ENCODE measurements at places on chromosomes 16 and 17.

DNA sequence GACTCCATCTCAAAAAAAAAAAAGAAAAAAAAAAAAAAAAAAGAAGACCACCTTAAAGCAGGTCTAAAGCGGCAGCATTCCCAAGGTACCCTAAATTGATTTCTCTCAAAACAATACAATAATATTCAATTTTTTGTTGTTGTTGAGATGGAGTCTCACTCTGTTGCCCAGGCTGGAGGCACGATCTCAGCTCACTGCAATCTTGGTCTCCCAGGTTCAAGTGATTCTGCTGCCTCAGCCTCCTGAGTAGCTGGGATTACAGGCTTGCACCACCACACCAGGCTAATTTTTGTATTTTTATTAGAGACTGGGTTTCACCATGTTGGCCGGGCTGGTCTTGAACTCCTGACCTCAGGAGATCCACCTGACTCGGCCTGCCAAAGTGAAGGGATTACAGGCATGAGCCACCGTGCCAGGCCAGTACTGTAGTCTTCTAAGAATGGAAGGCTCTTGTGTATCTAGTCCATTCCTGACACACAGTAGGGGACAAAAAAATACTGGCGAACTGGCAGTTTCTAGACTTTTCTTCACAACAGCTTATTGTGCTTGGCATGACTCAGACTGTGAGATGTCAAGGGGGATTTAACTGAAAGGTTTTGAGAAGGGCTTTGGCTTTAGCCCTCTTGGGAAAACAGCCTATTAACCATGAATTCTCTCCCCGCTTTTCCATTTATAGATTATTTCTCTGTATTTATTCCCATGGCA is 17.3 kb downstream of the CDR2 start:
- no peak for DNase-seq

GRCh38 chr16:1968146-1968953 is 1.7 kb downstream of the RNF151 start:
- DNase-seq, result no peak

- no peak for DNase-seq
These were observed 346.4 kb upstream of the CDH5 start for GRCh38 chr16:66020046-66020445.

DNA sequence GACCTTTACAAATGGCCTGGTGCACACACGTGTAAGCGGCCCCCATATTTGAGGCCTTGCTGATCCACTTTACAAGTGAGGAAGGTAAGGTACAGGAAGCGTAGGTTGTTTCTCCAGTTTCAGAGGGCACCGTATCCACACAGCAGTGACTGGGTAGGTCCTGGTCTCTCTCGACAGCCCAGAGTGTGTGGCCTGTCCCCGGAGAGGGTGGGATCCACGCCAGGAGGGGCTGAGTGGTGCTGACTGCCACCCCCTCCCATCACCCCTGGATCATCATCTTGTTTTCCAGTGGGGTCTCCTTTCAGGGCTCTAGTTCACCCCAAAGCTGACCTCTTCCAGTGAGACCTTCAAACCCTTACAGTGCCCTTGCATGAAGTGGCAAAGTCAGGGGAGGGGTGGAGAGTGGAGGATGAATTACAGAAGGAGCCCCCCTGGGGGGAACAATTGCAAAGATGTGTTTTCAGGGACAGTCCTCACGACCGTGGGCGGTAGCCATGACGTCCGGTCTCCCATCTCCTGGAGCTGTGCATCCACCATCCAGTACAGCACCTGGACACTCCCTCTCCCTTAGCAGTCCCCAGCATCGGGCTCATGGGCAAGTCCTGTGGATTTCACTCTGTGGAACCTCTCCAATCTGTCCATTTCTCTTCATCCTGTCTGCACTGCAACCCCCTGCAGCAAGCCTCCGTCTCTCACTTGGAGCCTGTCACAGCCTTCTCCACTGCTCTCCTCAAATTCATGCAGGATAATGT is 4.5 kb upstream of the BANP start:
- DNase-seq, result no peak

- no peak for DNase-seq
These were observed 5.6 kb upstream of the HSBP1 start for GRCh38 chr16:83802135-83802534.

GRCh38 chr16:16934660-16935059 is 536.1 kb downstream of the XYLT1 start:
- no peak for DNase-seq

DNA sequence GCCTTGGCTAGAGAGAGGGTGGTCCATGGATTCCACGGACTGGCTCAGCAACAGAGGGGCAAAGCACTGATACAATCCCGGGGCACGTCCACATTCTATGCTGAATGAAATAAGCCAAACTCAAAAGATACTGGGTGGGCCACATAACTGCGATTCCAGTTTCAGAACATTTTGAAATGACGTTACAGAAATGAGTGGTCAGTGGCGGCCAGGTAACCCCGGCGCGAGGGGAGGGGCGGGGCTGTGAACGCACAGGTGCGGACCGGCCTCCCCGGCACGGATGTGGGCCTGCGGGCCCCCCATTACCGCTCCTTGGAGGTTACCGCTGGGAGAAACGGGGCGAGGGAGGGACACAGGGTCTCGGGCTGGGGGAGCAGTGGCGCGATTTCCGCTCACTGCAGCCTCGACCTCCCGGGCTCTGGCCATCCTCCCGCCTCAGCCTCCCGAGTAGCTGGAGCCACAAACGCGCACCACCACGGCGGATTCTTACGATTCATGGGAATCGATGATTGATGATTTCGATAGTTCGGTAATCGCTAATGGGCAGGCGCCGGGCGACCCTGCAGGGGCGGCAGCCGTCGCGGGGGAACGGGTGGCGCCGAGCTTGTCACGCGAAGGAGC is 559 bp downstream of the MVD start:
- DNase-seq, result no peak

DNA sequence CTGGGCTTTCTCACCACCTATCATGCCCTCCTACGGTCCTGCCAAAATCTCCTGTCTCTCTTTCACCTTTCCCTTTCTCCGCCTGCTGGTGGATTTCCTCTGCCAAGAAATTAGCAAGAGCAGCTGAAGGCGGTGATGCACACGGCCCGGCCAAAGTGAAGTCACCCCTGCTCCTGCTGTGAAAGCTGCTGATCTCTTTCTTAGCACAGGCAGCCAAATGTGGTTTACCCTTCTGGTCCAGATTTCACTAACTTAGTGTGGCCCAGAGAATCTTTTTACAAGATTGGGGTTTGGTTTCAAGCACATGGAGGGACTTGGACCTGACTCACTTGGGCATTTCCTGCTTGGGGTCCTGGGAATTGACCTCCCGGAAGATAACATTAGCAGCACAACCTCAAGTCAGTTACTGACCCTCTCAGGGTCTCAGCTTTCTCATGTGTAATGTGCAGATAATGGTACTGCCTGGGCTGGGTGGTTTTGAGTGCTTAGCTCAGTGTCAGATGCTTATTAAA is 155.7 kb downstream of the SOCS1 start:
- DNase-seq, result no peak

GRCh38 chr17:79851461-79851817 is 12.2 kb upstream of the CBX4 start:
- DNase-seq, result peak; percentile 77

DNA sequence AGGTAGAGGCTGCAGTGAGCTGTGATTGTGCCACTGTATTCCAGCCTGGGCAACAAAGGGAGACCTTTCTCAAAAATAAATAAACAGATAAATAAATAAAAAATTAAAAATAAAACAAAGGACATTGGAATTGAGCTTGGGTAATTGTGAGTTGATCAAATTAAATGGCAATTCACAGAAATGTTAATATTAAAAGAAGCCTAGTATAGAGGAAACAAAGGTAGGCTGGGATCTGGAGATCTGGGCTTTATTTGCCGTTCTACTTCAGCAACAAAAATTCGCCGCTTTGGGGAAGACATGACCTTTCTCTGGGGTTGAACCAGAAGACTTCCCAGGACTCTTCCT is 332 bp upstream of the VPS25 start:
- DNase-seq, result no peak

DNA sequence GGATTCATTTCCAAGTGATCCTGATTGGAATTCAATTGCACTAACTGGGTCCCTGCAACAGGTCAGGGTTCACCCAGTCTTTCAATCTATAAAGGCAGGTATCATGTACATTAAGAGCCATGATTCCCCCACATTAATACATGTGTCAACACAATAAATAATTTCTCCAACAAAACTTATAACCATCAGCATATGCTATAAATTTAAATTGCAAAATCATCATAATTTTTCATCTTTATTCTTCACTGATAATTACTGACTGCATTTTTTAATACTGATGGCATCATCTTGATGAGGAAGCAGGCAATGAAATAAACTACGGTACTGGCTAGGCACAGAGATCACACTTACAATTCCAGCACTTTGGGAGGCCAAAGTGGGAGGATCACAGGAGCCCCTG is 59.4 kb downstream of the ZFHX3 start:
- DNase-seq, result no peak

GRCh38 chr17:83037874-83038165 is 41.6 kb upstream of the METRNL start:
- DNase-seq, result no peak

GRCh38 chr16:62549875-62550274 is 513.6 kb upstream of the CDH8 start:
- no peak for DNase-seq

DNA sequence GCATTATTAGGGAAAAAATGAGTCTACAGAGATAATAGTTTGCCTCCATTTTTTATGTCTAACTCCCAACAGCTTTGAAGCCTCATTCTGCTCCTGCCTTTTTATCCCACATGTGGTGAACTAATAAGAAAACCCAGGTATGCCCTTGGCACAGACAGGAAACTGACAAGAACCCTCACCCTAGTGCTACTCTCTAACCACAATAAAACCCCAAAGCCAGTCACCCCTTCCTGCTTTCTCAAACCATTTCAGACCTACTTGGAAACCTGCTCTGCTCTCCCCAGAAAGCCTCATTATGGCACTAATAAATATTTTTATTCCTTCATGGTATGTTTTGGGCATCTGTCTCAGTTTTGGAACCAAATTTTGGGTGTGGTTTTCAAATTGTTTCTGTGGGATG is 3.9 kb upstream of the MARVELD3 start:
- DNase-seq, result no peak

DNA sequence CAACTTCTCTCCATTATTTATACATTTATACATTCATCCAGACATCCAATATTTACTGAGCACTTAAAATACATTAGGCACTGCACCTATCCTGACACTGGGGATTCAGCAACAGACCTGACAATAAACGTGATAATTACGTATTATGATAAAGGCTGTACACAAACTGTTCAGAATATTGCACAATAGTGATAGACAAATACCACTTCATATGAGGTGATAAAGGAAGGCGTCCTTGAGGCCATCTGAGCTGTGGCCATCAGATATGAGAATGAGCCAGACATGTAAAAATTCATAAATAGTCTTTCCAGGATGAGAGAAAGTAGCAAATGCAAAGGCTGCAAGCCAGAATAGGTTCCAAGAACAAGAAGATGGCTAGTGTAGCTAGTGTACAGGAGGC is 8.6 kb downstream of the USP32 start:
- no peak for DNase-seq

DNA sequence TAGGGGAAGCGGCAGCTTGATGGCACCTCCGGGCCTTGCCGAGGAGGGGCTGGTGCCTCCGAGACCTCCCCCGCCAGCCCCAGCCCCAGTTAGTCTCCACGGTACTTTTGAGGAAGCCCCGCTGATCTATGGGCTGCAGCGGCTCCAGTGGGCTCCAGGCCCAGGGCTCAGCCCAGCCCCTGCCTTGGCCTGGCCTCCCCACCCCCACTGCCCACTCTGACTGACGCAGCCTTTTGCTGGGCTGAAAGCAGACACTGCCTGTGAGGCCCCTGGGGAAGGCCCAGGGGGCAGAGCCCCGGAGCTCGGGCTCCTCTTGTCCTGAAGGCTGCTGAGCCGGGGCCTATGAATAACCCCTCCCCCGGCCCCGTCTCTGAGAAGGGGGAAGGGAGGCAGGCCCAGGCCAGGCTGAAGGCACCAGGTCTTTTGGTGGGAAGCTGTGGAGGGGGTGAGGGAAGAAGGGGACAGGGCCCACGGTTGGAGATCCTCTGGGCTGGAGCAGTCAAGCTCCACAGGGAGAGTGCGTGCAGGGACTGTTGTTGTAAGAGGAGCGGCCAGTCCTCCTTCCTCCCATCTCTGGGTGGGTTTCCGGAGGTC is 7.5 kb upstream of the SMTNL2 start:
- DNase-seq, result no peak

GRCh38 chr16:67163164-67163998 is 1.2 kb upstream of the HSF4 start:
- DNase-seq, result peak; percentile 64

Measured in NCI-H187 (cell line).